C1 segment of cervical spinal cord (tissue), 14 donors: ENCODE measurements at places on chromosomes 4 and X.

DNA sequence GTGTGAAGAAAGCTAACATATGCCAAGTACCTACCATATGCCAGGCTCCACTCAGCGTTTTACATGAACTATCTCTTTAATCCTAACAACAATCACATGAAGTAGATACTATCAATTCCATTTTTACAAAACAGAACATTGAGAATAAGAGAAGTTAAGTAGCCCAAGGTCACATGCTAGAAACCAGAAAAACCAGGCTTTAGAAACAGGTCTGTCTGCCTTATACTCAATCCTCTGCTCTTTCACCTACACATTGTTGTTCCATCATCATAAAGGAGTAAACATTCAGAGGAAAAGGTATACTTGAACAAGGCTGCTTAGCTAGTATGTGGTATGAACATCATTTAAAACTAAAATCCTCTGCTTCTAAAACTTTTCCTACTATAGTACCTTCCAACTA is 42.1 kb downstream of the WDFY3 start:
- no peak for DNase-seq

GRCh38 chrX:41779030-41779564 is 55.1 kb downstream of the GPR82 start:
- no peak for DNase-seq

DNA sequence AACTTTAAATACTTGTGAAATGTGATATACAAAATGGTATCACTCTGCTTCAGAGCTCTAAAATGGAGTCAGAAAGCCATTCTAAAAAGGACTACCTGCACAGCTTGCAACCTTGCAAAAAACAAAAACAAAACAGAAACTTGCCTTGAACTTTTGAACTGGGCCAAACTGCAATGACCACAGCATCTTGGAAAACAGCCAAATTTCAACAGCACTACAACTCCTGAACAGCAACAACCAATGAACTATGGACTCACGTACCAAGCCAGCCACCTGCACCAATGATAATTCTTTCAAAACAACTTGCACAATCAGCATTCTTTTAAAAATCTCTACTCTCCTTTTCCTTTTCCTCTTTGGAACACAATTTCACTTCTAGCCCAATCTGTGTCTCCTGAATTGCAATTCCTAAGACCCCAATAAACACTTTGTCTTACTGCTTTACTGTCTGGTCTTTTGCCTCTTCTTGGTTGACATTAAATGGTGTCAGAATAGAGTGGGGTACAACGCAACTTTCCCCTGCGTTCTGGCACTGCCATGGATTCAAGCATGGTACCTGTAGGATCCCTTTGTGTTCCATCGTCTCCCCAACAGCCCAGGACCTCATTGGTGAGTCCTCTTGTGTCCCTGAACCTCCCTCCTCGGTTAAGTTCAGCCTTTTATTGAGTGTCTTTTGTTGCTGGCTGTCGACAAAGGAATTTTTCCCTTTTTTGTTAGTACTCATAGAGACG is 35.7 kb upstream of the FMR1 start:
- no peak for DNase-seq

- no peak for DNase-seq
These were observed 72.2 kb downstream of the RWDD4 start for GRCh38 chr4:183586824-183587223.

DNA sequence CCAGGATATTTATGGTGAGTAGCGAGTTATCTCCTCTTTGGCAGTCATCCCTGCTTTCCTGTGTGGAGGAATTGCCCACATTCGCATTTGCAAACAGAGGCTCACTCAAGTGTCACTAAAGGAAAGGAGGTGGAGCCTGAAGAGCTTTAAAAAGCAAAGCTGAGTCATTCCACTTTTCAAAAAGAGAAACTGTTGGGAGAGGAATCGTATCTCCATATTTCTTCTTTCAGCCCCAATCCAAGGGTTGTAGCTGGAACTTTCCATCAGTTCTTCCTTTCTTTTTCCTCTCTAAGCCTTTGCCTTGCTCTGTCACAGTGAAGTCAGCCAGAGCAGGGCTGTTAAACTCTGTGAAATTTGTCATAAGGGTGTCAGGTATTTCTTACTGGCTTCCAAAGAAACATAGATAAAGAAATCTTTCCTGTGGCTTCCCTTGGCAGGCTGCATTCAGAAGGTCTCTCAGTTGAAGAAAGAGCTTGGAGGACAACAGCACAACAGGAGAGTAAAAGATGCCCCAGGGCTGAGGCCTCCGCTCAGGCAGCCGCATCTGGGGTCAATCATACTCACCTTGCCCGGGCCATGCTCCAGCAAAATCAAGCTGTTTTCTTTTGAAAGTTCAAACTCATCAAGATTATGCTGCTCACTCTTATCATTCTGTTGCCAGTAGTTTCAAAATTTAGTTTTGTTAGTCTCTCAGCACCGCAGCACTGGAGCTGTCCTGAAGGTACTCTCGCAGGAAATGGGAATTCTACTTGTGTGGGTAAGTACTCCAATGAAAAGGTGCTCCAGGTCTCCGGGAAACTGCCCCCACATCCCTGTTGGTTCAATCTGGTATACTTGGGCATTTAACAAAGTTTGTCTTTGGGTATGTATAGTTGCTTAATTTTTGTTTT is at the start of gene EGF:
TSS of gene EGF (plus strand) at position 178 of the 890 bp plus-strand sequence. CDS start at position 631, 453 bp downstream.
- DNase-seq: no peak

- no peak for DNase-seq
These were observed 46.3 kb upstream of the MAGEC3 start for GRCh38 chrX:141791856-141792255.

GRCh38 chr4:174435974-174436373 is 86.3 kb downstream of the HPGD start:
- no peak for DNase-seq

- no peak for DNase-seq
These were observed 31.1 kb downstream of the F11 start for GRCh38 chr4:186297013-186297645.

DNA sequence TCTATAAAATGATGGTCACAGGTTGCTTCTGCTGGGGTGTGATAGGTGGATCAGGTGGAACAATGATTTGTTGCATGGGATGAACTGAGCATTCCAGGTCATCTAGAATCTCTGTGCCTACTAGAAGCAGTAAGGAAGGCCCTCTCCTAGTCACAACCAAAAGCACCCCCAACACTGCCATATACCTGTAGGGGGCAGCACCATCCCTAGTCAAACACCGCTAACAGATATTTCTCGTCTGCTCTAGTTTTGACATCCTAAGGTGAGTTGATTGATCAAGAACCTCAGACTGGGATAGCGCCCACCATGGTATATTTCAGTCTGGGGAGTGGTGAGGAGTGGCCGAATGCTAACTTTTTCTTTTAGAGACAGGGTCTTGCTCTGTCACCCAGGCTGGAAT is 160.2 kb downstream of the NHS start:
- no peak for DNase-seq

- no peak for DNase-seq
These were observed 978.1 kb downstream of the C4orf33 start for GRCh38 chr4:130074096-130074495.

- no peak for DNase-seq
These were observed 58.2 kb downstream of the BRWD3 start for GRCh38 chrX:80751456-80751855.

DNA sequence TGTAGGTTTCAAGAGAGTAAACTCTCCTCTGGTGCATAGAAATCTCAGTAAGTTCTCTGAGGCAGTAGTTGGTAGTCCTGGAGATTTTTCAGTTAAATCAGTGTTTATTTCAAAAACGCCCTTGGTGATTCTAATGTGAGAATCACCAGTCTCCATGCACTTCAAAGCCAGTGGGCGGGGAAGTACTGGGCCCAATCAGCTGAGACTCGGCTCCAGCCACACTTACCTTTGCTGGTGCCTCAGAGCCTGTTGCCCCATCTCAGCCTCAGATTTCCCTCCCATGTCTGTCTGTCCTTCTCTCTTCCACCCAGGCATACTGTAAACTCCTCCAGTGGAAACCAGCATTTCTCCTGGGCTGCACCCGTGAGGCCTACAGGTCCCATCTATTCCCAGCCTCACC is 7.4 kb upstream of the MGST2 start:
- DNase-seq: no peak

- DNase-seq: no peak
These were observed 73.9 kb downstream of the INTS12 start for GRCh38 chr4:105634402-105635080.

GRCh38 chrX:111041018-111041462 is 55.0 kb upstream of the PAK3 start:
- peak; percentile 0 for DNase-seq

DNA sequence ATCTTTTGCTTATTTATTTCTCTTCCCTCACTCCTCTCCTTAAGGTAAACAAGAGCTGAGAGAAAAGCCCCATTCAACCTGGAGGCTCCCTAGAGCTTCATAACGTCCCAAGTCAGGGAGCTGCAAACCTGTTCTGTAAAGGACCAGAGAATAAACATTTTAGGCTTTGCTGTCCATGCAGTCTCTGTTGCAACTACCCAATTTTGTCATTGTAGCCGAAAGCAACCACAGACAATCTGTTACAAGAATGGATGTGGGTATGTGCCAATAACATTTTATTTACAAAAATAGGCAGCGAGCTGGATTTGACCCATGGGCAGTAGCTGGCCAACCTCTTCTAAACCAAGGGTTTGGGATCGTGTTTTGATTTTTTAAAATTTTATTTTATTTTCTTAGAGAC is 71.3 kb upstream of the TBL1X start:
- no peak for DNase-seq

DNA sequence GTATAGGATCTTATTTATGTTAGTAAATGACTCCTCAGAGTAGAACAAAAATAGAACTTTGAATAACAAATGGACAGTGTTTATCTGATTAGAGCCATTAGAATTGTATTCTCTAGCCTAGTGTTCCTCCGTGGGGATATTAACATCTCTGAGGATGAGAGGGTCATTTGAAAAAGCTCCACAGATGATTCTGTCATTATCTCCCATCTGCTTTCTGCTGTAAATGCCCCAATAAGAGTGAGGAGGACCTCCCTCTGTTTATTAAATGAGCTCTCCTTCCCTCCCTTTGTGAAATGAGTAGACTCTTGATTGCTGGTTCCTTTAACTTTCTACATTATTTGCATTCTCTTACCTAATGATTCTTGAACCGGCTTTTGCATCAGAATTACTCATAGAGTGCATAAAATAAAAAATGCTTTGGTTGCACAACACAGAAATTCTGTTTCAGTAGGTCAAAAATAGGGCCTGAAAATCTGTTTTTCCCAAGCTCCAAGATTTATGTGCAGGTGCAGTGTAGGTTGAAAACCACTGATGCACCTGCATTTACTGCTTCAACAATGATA is 18.0 kb downstream of the GC start:
- no peak for DNase-seq

DNA sequence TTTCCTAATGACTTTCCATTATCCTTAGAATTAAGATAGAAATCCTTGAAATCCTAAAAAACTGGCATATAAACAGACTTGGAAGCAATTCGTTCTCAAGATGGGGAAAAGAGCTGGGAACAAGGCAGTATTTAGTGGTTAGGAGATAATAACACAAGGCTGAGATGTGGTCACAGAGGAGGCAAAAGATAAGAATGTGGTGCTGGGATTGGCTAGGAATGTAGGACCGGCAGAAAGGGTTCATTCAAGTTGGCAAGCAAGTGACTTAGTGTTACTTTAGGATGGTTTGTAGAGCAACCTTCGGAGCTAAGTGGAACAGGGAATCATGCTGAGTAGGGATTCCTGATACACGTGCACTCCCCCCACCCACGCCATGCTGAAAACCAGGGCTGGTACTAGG is 121.9 kb upstream of the RPS6KA3 start:
- no peak for DNase-seq

DNA sequence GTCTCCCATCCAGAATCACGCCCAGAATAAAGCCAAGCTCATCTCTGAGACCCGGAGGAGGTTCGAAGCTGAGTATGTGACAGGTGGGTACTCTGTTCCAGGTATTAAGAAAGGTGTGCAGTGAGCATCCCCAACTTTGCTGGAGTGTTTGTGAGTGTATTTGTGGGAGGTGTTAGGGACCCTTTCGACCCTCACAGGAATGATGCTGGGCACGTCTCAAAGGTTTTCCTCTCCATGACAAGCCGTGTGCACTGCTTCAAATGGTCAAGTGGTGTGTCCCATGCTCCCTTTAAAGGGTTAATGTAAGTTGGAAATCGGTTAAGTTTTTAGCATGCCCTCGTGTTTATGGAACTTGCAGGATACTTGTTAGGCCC is 442 bp downstream of the MOSPD2 start:
- no peak for DNase-seq

GRCh38 chr4:46505131-46505530 is 115.2 kb upstream of the GABRA2 start:
- DNase-seq: no peak

GRCh38 chr4:87353592-87353991 is 30.9 kb upstream of the HSD17B13 start:
- no peak for DNase-seq

DNA sequence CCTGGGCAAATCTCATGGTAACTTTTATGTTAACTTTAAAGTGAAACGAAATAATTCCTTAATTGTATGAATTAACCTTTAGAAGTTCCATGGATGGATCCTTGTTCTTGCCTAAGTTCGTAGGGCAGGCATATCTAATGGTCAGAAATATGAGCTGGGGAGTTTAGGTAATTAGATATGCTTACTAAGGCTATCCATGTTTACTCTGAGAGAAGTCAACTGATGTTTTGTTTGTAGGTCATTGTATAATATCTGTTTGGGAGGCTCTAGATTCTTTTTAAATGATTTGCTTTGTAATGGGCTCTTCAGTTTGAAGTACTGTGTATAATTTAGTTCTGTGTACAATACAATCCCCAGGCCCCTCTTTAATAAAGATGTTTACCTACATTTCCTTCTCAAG is 117.0 kb downstream of the DCK start:
- DNase-seq: no peak

DNA sequence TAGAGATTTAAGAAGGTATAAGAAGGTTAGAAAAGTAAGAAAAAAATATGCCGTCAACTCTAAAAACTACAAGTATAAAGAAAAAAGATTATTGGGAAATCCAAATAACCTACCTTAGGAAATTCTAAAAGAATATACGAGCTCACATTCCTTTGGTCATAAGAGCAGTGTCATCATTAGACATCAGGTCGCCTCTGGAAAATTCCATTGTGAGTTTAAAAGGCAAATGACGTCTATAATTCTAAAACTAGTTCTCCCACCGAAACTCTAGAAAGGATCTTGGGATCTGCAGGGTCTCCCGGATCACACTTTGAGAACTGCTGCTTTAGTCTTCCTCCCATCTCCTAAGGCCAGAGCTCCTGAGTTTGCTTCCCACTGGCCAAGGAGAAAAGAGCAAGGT is 518 bp upstream of the SAT1 start:
- DNase-seq: no peak

- no peak for DNase-seq
These were observed 259.8 kb downstream of the FBXO8 start for GRCh38 chr4:174023641-174024040.

- DNase-seq: no peak
These were observed 34.1 kb downstream of the SPINK2 start for GRCh38 chr4:56787380-56787779.

DNA sequence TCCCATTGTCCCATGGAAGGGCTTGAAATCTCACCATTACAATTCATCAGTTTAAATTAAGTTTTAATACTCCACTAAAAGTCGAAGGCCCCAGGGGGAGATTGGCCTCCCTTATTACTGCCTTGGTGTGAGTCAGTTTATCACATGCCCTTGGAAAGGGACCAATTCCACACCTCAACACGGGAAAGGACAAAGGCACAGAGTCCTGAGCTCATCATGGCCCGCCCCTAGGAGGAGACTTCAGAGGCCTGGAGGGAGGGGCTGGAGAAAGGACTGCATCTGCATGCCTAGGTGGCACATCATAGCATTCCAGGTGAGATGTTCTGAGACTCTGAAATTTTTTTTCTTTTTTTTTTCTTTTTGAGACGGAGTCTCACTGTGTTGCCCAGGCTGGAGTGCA is 2.8 kb upstream of the SEL1L3 start:
- DNase-seq: no peak
